ENCODE measurements at places on chromosomes 13 and 19.
A peak's percentile ranks its signal among the peaks of the same experiment; 100 is the strongest.

DNA sequence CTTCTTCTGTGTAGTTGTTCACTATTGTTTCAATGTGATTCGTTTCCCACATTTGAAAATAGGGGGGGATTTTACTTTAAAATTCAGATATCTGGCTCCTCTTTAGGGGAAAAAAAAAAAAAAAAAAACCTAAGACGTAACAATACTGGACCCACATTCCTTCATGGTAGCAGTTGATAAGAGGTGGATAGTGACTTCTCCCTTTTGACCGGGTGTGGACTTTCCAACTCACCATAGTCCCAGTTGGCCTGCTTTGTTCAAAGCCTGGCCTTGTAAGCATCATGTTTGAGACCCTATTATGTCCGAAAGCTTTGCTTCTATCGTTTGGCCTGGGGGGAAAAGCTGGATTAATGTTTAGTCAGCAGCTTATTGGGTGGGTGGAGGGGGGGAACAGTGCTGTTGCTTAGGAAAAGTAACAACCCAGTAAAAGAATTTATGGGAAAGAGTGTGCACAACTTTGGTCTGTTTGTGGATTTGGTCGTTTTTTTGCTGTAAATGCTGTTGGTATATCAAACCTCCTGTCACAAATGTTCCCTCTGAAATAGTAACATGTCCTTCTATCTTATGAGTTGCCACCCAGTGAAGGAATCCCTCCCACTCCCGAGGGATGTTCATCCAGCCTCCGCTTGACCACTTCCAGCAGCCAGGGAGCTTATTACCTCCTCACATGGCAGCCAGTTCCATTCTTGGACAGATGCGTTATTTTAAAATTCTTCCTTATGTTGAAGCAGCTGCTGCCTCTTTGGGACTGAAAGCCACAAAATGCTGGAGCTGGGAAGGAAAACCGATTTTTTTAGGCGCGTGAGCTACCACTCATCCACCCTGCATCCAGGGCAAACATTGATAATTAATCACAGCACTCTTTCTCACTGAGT is 10.4 kb downstream of the SAMD4B start:
- DNase-seq, result peak; percentile 22

DNA sequence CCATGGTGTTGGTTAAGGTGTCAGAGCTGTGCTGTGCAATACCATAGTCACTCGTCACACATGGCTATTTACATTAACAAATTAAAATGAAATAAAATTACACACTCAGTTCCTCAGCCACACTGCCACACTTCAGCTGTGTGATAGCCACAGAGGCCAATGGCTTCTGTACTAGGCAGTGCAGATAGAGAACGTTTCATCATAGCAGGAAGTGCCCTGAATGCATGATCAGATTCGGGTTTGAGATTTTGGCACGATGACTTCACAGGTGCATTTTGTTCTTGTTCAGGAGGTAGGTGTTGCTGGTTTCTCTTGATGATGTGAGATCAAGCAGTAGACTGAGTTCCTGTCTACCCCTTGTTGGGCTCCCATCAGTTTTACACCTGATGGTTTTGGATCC is 6.5 kb downstream of the ARMC6 start:
- no peak for DNase-seq

DNA sequence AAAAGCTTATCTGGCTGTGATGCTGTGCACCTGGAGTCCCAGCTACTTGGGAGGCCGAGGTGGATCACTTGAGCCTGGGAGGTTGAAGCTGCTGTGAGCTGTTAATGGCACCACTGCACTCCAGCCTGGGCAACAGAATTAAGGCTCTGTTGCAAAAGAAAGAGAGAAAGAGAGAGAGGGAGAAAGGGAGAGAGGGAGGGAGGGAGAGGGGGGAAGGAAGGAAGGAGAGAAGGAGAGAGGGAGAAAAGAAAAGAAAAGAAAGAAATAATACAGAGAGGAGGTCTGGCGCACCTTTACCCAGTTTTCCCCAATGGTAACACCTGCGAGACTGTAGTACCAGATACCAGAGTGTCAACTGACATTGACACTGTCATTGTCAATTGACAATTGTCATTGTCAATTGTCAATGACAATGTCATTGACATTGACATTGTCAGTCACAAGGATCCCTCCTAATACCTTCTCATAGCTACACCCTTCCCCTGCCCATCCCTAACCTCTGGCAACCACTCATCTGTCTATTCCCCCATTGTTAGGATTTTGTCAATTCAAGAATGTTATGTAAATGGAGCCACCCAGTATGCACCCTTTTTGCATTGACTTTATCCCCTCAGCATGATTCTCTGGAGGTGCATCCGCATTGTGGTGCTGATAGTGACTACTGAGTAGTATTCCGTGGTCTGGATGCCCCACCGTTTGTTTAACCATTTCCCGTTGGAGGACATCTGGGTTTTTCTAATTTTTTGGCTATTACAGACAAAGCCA is 21.3 kb downstream of the PAK4 start:
- no peak for DNase-seq

DNA sequence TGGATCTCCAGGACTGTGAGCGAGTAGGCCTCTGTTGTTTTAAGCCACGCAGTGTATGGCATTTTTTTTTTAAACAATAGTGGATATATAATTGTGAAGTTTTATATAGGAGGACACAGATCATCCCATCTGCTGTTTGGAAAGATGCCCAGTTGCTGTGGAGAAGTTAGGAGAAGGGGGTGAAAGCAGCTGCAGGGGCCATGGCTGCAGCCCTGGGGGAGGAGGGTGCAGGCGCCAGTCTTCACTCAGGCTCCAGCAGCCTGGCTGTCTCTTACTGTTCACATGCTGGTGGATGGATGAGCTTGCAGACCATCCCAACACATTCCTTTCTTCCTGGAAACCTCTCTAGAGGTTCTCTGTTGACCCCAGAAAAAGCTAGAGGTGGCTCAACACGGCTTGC is 242.3 kb downstream of the TEX29 start:
- no peak for DNase-seq

- DNase-seq, result no peak
Observed at GRCh38 chr13:54077569-54077968, 1049.0 kb downstream of the OLFM4 start.

DNA sequence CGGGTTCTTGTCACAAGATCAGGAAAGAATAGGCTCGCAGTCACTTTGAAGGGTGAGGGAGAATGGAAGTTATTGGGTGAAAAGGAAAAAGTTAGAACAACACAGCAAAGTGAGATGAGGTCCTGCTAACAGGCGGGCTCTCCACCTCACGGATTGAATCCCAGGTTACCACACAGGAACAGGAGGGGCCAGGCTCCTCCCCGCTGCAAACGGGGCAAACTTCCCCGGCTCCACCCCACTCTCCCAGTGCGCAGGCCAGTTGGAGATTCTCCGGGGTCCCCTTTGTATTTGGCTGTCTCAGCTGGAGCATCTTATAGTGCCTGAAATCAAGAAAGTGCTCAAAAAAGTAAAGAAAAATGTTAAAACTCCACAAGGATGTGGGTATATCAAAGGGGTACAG is 78.3 kb upstream of the IPO5 start:
- no peak for DNase-seq

- DNase-seq, result no peak
Observed at GRCh38 chr19:16897856-16898161, 9.0 kb downstream of the F2RL3 start.

DNA sequence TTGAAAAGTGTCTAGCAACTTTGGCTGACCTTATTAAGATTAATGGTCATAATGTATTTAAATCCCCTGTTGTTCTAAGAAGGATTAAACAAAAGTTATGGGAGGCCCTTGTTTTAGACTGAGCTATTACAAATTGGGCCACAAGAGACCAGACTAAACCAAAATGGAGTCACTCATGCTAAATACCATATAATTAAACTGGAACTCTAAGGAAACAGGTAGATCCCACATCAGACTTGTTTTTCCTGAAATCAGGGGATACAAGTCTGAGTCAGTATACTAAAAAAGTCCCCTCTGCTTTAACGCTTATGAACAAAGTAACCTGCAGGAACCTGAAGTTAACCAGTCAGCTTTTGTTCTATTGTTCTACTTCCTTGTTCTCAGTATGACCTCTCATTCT is 305.9 kb upstream of the SGCG start:
- no peak for DNase-seq

DNA sequence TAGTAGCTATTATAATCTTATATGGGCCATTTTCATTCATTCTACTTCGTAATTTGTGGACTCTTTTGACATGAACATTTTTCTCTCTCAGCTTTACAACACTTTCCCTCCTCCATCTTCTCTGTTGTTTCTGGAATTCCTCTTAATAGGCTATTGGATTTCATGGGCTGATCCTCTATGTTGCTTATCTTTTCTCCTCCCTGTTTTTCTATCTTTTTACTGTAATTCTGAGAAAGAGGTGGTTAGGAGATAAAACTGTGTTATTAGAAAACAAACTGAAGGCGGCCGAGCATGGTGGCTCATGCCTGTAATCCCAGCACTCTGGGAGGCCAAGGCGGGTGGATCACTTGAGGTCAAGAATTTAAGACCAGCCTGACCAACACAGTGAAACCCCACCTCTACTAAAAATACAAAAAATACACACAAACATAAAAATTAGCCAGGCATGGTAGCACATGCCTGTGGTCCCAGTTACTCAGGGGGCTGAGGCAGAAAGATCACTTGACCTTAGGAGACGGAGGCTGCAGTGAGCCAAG is 188.1 kb downstream of the UGGT2 start:
- DNase-seq, result no peak

- no peak for DNase-seq
Observed at GRCh38 chr19:39828015-39828653, 5.8 kb downstream of the DYRK1B start.

- peak; percentile 97 for DNase-seq
Observed at GRCh38 chr13:27043013-27043412, 128.6 kb downstream of the USP12 start.
